ENCODE measurements at places on chromosomes 4 and X.
A peak's percentile ranks its signal among the peaks of the same experiment; 100 is the strongest.

DNA sequence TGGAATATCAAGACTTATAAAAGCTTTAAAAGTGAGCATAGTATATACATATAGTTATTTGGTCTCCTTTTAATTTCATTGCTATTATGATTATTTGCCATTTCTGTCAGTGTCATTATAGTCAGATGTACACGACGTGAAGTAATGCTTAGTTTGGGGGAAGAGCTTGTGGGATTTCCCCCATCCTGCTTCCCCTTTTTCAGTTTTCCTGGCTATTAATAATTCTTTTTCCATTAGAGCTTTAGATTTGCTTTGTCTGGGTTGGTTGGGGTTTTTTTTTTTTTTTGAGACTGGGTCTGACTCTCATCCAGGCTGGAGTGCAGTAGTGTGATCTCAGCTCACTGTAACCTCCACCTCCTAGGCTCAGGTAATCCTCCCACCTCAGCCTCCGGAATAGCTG, 5.4 kb downstream of the ABCE1 start:
- no peak for DNase-seq

DNA sequence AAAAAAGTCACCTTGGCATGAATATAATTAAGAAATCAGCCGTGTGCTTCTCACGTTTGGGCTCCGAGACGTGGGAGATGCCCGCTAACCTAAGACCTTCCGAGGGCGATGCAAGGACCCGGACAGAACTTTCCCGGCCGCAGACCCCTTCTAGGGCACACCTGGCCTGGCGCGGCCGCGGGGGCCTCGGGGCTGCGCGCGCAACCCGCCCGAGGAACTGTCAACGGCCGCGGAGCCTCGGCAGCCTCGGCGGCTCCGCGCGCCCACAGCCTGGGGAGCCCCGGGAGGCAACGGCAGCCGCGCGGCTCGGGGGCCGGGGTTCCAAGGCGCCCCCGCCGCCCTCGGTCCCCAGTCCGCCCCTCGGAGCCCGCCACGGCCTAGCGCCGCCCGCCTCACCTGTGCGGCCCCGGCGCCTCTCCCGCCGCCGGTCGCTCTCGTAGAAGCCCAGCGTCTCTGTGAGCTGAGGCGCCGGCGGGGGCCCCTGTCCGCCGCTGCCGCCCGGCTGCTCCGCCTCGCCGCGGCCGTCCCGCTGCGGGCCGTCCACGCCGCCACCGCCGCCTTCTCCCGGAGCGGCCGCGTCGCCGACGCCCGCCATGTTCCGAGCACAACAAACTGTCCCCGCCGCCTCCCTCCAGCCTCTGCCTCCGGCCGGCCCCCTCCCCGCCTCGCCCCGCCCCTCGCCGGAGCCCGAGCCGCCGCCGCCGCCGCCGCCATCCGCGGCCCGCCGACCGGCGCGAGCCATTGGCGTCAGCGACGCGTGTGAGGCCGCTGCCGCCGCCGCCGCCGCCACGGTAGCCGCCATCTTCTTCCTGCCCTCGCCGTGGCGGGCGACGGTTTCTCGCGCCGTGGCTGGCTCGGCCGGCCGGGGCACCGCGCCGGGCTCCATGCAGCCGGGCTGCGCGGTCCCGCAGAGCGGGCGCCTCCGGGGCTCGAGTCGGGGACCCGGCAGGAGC, at the start of gene TAPT1:
Gene TAPT1 (minus strand): TSS at position 609 of the 953 bp plus-strand sequence. CDS start 14 bp downstream, at position 595.
- peak; percentile 74 for DNase-seq

GRCh38 chr4:144289667-144290428, 149.3 kb upstream of the GYPA start:
- no peak for DNase-seq

DNA sequence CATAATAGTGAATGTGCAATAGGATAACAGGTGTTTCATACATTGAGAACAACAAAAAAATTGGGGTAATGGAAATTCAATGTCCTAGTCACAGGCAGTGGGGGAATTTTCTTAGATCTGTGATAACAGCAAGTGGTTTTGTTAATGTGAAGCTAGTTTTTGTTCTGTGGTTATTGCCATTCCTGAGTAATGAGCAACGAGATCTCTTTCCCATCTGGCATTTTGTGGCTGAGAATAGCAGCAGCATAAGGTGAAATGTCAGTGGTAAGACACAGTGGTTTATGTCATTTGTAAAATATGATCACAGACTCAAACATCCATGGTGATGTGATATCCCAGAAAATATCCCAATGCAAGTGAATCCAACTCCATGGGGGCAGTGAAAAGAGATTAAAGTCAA, 497.5 kb downstream of the KCNIP4 start:
- no peak for DNase-seq

GRCh38 chrX:14064626-14065432, 35.1 kb upstream of the GEMIN8 start:
- DNase-seq, result no peak

DNA sequence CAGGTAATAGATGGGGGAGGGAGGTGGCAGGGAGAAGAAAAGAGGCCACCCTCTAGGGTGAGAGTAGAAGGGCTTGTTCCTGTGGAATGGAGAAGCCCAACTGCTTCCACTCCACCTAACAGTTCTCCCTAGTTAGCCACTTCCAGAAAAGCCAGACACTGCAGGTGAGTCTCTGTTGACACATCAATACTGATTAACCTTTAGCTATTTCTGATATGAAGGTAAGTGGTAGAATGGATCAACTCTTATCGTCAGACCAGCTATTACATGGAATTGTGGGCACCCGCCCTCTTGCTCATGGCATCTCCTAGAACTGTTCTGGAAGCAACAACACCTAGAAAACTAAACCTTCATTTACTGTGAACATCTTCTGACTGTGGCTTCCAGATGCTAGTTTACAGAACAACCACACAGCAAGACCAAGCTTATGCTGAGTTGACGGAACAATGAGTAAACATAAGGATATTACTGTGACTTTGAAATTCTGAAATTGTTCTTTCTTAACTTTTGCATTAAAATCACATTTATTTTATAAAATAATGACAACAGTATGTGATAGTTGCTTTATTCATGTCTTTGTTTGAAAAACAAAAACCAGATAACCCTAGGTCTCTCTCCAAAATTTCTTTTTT, 44.7 kb downstream of the ANXA3 start:
- DNase-seq, result no peak

DNA sequence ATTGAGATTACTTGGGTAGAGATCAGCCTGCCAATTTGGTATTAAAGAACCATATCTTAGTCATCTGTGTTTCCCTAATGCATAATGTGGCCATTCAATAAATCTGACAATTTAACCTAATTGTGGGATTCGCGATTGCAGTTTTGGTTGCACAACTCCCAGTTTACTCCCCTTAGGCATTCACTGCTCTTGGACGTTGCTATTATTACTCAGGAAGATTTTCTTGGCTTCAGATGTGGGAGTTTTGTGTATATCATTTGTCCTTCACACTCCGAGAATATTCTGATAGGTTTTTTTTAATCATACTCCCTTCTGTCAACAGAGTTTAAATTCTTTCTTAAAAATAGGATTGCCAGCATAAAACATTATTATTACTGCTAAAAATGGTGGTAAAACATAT, 22.0 kb upstream of the TRPC3 start:
- DNase-seq, result no peak

- DNase-seq, result no peak
Observed at GRCh38 chr4:158965226-158965625, 137.7 kb upstream of the RAPGEF2 start.

- DNase-seq, result no peak
Observed at GRCh38 chr4:133550436-133550835, 401.3 kb downstream of the PCDH10 start.

DNA sequence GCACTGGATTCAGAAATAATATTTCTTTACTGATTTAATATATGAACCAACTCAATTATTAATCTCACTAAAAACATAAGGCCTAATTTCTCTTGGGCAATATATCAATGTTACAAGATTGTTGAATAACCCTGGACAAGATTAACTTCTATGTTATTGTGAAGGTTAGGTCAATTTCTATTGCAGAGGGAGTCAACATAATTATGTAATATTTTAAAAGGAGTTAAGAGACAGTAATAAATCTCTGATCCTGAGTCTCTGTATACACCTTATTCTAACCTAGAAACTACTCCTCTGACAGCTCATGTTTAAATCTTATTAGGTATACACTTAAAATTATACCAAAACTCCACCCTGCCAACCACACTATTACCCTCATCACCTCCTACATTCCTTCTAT, 15.1 kb upstream of the GPRIN3 start:
- no peak for DNase-seq

DNA sequence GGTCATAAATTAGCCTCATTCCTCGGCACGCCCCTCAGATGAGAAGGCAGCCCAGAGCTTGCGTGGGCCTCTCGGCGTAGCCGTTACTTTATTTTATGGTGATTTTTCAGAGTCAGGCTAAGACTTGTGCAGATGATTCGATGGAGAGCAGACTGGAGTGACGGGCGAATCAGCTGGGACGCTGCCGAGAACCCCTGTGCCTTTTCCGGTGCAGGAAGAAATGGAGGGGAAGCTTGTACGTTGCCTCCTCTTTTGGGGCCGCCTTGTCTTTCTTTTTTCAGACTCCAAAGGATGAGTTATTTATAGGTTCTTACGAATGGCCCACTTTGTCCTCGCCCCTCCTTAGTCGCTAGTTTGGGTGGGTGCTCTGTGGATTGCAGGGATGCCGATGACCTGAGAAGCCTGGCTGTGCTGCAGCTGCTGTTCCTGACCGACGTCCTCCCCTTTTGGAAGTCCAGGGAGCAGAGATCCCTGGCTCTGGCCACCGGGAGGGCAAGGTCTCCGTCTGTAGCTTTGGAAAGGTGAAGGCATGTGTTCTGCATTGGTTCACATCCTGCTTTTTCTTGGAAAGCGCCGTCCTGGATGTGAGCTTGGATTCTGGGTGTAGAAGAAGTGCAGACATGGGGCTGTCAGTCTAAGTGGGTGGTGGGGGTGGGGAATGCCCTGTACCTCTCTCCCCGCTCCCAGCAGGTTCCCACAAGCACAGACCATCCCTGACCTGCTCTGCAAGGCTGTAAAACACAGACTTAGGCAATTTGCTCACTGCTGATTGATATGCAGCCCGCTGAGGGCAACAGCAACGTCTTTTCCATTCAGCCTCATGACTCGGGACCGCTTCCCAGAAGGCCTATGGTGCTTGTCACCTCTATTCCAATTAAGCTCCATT, 9.3 kb downstream of the SORCS2 start:
- DNase-seq, result peak; percentile 73

- no peak for DNase-seq
Observed at GRCh38 chr4:90121676-90122354, 5.4 kb upstream of the CCSER1 start.

GRCh38 chr4:66688674-66689073, 856.6 kb downstream of the CENPC start:
- DNase-seq, result no peak

DNA sequence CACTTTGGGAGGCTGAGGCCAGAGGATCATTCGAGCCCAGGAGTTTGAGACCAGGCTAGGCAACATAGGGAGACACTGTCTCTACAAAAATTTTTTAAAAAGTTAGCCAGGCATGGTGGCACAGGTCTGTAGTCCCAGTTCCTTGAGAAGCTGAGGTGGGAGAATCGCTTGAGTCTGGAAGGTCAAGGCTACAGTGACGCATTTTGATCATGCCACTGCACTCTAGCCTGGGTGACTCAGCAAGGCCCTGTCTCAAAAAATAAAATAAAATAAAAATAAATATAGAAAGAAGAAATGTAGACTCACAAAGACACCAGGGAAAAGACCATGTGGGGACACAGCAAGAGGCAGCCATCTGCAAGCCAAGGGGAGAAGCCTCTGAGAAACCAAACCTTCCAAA, 42.3 kb upstream of the SLC7A3 start:
- no peak for DNase-seq

GRCh38 chrX:40083120-40083978, 14.4 kb downstream of the BCOR start:
- DNase-seq, result peak; percentile 42

DNA sequence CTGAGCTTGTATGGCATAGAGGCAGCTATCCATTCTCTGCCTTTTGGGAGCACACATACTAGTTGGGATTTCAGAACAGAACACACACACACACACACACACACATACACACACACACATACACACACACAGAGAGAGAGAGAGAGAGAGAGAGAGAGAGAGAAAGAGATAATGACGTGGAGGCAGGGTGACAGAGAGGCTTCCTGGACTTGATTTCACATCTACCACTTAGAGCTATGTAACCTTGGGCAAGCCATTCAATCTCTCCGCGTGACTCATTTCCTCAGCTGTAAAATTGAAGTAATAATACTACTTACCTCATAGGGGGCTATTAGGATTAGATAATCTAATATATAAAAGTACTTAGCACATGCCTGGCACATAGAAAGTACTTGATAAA, 12.3 kb upstream of the GRIA3 start:
- DNase-seq, result no peak
